ENCODE measurements at places on chromosomes 7 and 10.

DNA sequence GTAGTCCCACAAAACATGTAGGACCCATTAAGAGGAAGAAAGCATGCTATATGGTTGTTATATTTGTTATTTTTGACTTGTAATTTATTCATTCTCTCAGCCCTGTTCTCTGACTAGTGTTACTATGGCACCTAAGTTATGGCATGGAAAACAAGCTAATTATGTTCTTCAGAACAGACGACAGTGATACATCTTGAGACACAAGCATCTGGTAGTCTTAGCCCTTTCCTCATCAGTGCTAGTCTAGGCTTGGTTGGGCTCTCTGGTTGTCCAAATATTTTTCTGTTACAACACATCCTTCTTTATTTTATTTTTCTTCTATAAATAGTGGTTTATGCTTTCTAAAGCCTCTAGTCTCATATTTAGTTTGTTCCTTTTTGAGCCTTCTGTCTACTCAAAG is 308.3 kb upstream of the KAT6B start:
- no peak for DNase-seq

GRCh38 chr10:122387572-122387971 is 13.1 kb downstream of the PLEKHA1 start:
- no peak for DNase-seq

- no peak for DNase-seq
Measured at GRCh38 chr7:141483044-141483443, 68.2 kb upstream of the AGK start.

- DNase-seq: no peak
Measured at GRCh38 chr10:26215935-26216584, 514 bp upstream of the GAD2 start.

GRCh38 chr7:101681170-101682007 is 52.3 kb upstream of the MYL10 start:
- peak; percentile 15 for DNase-seq

- no peak for DNase-seq
Measured at GRCh38 chr10:44635176-44635575, 250.3 kb upstream of the CXCL12 start.

DNA sequence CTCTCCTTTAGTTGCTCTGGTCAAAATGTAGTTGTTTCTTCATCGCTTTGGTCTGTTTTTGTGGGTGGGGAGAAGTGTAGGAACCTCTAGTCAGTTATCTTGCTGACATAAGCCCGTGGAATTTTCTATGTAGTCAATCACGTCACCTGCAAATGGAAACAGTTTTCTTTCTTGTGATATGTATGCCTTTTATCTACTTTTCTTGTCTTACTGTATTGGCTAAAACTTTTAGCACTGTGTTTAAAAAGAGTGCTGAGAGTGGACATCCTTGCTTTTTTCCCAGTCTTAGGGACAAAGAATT is 42.3 kb downstream of the AKR1E2 start:
- no peak for DNase-seq

DNA sequence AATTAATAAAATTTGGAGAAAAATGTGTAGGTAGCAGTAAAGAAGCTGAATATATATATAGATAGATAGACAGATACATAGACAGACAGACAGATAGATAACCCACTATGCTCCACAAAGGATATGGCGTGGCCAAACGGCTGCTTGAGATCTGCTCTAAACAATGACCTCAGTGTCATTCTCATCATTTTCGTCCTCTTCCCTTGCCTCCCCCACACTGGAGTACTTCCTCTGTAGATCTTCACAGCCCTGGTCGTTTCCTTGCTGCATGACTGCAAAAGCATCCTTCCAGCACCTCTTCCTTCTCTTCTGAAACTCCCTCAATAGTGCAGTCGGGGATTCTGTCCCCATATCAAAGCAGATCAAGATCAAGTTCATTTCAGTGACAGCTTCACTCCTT is 35.6 kb upstream of the ATP6V0A4 start:
- DNase-seq: no peak

DNA sequence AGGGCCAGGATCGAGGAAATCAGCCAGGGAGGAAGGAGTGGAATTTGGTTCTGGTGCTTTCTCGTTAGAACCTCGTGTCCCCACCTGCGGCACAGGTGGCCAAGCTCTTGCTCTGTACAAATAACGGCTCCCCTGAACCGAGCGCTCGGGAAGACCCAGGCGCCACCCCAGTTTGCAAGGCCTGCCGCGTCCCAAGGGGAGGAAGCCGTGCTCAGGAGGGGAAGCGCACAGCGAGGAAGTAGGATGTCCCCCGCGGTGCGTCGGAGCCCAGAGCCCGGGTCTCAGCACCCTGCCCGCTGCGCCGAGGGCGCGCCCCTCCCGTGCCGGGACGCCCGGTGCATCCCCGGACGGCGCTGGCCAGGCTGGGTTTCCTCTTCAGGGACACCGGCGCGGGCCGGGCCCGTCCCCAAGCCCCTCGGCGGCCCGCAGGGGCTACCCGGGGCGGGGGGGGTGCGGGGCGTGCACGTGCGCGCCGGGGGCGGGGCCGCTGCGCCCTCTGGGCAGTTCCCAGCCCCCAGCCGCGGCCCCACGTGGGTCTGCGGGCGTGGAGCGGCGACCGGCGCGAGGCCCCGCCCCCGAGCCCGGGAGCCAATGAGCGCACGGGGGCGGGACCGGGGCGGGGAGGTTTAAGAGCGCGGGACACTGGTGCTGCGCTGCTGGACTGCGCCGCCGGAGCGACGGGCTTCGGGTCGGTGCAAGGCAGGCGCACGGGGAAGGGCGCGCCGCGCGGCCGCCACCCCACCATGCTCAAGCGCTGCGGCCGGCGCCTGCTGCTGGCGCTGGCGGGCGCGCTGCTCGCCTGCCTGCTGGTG is at the start of gene LFNG:
Gene LFNG (plus strand): TSS at position 656 of the 812 bp plus-strand sequence. CDS start 88 bp downstream, at position 744.
- peak; percentile 88 for DNase-seq

- no peak for DNase-seq
Measured at GRCh38 chr10:48462482-48463020, 142.3 kb downstream of the ARHGAP22 start.

- DNase-seq: no peak
Measured at GRCh38 chr10:63268149-63268797, 135.1 kb downstream of the NRBF2 start.

- DNase-seq: no peak
Measured at GRCh38 chr7:105743351-105744090, 132.9 kb downstream of the ATXN7L1 start.

GRCh38 chr7:79714081-79714480 is 260.6 kb upstream of the MAGI2 start:
- no peak for DNase-seq

DNA sequence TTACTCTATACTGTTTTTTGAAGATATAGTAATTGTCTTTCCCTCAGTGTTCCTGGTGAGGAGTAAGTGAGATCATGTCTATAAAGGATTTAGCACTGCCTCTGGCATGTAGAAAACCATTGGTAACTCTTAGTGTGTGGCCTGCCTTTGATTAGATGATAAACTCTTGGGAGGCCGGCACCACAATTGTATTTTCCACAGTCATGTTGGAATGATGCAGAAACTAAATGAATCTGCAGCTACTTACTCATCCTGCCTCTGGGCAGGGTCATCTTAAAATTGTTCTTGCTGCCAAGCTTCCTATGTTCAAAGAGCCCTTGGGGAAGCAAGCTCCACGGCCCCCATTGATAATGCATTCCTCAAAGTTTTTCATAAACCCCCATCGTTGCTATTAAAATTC is 204.6 kb downstream of the ANKRD7 start:
- no peak for DNase-seq

DNA sequence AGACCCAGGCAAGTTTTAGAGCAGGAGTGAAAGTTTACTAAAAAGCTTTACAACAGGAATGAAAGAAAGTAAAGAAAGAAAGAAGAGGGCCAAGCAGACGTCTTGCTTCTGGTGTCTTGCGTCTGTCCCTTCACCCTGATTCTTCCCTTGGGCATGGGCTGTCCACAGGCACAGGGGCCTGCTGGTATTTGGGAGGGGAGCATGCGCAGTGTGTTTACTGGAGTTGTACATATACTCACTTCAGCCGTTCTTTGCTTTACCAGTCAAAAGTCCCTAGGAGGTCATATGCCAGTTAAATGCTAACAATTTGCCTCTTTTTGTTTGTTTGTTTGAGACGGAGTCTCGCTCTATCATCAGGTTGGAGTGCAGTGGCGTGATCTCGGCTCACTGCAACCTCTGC is 875.9 kb downstream of the REEP3 start:
- DNase-seq: no peak

DNA sequence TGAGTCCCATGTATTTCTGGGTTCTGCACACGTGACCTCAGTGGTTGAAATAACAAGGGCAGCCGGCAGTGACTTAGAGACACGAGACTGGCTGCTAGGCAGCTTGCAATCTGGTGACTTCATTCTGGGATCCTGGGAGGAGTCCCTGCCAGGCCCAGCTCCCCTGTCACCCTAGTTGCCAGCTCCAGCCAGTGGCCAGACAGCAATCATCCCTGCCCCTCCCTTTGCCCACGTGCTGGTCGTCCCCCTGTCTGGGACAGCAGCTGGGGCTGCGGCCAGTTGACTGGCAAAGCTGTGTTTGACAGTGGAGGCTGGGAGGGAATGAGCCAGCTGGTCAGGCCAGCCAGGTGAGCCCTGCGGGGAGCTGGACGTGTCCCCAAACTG is 30.0 kb downstream of the ADGRA1 start:
- DNase-seq: no peak

- DNase-seq: no peak
Measured at GRCh38 chr7:158050978-158051651, 536.5 kb downstream of the PTPRN2 start.

GRCh38 chr10:6297951-6298381 is 95.2 kb downstream of the PFKFB3 start:
- no peak for DNase-seq

GRCh38 chr7:107327986-107328569 is 141.8 kb upstream of the GPR22 start:
- DNase-seq: no peak

DNA sequence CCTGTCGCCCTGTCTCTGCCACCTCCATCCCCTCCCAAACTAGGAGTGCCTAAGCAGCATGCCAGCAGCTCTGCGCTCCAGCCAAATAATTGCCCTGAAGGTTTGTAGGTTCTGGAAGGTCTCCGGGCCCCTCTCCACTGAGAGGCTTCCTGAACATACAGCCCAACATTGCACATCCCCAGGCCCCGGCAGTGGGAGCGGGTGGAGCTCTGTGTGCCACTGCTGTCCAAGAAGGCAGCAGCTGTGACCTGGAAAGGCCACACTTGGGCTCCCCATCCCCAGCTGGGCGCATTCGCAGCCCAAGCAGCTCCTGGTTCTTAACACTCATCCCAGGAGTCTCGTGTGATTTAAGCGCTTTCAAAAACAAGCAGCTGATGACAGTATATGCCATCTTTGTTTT is 95.7 kb downstream of the COL13A1 start:
- no peak for DNase-seq

DNA sequence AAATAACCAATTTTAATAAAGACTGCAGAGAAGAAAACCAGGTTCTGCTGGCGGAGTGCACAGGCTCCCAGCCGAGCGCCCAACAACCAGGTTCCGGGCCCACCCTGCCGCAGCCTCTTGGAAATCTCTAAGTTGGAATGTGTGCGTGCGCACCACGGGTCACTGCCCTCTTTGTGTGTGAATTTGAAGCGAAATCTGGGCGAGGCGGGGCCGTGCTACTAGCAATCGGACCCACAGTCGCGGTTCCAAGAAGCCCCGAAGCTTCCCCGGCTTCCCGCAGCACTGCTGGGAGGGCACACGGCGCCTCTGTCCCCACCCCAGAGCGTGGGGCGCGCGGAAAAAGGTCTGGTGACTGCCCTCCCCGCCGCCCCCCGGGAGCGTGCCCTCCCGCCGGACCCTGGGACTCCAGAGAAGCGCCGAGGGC is 666 bp upstream of the MAP3K8 start:
- no peak for DNase-seq

- DNase-seq: no peak
Measured at GRCh38 chr7:158536871-158537515, 50.6 kb downstream of the PTPRN2 start.

GRCh38 chr7:107846324-107846723 is 43.3 kb upstream of the SLC26A3 start:
- no peak for DNase-seq

DNA sequence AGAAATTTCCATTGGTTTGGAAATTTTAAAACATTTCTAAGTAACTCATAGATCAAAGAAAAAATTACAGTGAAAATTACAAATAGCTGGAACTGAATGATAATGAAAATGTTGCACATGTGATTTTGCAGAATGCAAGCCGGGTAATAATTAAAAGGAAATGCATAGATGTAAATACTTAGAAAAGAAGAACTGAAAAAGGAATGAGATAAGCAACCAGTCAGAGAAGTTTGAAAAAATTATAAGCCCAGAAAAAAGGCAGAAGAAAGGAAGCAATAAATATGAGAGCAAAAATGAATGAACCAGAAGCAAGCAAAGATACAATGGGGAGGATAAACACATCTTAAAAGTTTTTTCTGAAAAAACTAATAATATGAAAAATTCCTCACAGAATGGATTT is 3.2 kb upstream of the TMEM273 start:
- no peak for DNase-seq

DNA sequence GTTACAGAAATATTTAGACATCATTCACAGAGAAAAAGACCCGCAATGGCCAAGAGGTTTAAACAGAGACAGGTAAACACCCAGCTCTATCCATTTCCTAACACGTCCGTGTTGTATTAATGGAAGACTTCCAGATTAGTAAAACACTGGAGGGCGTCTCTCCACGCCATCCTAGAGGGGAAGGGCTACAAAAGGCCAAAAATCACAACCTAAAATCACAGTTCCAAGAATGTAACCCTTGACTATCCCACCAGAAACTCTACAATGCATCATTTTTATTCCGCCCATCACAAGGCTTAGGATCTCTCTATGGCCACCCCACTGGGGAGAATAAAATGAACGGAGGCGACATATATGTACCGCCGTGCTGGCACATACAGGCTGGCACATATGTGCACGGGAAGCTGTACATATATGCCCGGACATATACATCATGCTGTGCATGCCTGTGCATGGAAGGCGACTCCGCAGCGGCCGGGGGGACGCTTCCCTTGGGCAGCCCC is 734 bp downstream of the PCLO start:
- no peak for DNase-seq

DNA sequence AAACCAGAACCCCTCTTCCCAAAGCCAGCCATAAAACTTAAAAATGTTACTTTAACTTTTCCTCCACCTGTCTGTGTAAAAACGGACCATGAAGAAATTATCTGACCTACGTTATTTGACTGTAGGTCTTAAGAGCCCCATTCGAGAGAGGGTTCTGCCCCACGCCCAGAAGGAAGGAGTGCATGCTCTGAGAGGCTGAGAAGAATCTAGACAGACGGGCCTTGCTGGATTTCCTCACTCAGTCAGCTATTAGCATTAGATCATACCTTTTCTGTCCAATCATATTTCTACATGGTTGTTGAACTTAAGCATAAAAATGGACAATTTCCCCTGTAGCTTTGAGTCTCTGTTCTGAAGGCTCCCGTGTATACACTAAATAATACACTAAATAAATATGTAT is 38.1 kb upstream of the WDR11 start:
- no peak for DNase-seq

GRCh38 chr10:74024600-74024999 is 26.7 kb downstream of the VCL start:
- no peak for DNase-seq

Data from hippocampal formation (tissue), 2 donors.